ENCODE measurements at places on chromosomes 11 and 22.
A peak's percentile ranks its signal among the peaks of the same experiment; 100 is the strongest.

- DNase-seq, result no peak
Measured at GRCh38 chr11:116294630-116295029, 478.2 kb downstream of the BUD13 start.

- DNase-seq, result no peak
Measured at GRCh38 chr11:118935376-118935775, 9.7 kb upstream of the BCL9L start.

DNA sequence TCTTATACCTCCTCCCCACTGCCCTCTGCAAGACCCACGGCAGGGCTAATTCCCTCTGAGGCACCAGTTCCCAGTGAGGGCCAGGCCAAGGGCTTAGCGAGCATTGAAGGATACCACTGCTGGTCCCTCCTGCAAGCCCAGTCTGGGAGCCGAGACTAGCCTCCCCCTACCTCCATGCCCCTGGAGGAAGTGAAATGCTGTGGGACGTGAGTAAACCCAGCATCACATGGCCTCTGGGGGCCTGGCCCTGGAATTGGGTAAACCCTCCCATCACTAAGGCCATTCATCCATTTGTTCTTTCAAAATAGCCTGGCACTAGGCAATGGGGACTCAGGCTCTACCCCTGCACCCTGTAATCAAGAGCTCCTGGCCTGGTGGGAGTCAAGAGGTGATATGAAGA lies 24.7 kb downstream of the ARAP1 start:
- no peak for DNase-seq

DNA sequence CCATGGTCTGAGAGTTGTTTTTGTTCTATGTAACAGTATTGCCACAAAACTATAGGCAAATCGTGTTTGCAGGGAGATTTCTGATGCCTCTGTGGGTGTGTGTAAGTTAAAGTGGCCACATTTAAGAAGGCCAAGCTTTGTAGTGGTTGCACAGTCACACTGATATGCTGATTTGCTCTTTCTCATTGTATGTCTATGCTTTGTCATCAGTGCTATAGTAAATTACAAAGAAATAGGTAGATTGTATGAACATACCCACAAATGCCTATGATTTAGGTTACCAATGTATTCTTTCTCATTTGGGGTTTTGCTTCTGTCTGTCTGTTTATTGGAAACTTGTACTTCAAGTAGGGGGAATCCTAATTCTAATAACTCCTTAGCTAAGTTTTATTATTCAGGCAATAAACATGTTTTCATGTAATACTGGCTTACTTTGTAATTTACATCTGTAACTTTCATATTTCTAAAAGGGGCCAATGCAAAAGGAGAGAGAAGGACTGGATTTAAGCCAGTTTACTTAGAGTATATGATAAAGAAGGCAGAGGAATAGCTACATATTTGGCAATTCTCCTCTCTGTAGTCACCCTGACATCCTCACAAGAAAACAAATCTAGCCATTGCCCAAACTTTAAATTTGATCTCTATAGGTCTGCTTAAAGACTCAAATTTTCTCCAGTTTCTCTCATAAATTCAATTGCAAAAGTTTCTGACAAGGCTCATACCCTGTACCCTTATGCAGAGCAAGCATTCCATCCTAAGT lies 2.0 kb downstream of the FIBIN start:
- DNase-seq, result no peak

DNA sequence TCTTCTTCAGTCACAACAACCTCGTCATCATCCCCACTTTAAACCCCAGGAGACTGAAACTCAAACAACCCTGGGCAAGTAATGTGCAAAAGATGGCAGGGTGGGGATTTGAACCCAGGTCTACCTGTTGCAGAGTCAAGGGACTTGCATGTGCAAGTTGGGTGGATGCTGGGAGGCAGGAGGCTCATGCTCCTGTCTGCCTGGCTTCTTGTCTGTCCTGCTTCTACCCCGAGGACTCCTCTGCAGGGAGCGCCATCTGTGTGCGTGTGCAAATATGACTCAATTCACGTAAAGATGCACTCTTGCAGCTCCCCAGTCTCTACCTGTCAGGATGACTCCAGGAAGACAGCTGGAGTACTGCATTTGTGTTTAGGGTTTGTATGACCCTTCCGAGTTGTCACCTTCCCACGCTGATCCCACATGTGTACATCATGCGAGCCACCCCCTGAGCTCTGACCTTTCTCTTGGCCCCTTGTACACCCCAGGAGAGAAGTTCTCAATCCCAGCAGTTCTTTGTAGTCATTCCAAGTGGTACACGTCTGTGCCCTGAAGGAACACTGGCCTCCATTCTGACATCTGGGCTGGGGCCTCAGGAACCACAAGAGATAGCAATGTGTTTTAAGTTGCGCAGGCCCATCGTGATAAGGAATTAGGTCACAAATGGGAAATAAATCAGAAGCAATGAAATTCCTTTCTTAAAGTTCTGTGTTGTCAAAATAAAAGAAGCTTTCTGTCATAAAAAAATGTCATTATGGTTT lies 95.7 kb downstream of the CWC15 start:
- DNase-seq, result no peak

DNA sequence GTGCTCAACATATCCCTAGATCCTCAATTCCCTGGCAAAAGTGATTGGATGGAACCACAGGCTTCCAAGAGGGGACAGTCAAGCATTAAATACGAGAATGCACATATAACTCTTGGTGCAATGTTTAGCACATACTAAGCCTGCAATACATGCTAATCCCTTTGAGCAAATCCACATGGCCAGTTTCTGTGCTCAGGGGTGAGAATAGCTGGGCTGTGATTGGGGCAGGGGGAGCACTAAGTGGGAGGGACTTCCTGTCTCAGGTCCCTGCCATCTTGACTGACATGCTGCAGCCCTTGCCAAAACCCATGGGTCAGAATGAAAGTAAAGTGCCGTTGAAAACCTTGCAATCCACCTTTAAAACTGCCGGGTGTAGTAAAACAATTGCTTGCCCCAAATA lies 2.7 kb upstream of the ADAMTS15 start:
- DNase-seq, result no peak

- no peak for DNase-seq
Measured at GRCh38 chr11:38438091-38438490, 1840.1 kb upstream of the RAG2 start.

GRCh38 chr11:35970445-35970844 lies 26.6 kb downstream of the LDLRAD3 start:
- no peak for DNase-seq

GRCh38 chr11:95453616-95454171 lies 222.7 kb upstream of the SESN3 start:
- no peak for DNase-seq

GRCh38 chr22:37171662-37172061 lies 16.4 kb downstream of the C1QTNF6 start:
- no peak for DNase-seq

DNA sequence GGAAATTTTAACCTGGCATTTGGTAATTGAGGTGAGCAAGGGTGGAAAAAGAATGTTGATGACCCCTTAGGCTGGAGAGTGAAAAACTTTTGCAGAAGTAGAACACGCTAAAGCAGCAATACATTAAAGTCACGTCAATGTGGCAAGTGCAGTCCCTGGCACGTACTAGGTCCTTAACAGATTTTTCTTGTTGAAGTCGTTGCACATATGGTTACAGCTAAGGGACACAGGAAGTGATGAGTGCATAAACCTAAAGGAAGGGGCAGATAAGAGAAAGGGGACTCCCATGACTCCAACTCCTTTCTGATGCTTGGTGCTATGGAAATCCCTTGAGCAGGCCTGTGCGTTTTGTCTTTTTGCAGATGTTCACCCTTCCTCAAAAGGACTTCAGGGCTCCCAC lies 1.2 kb downstream of the ACCS start:
- no peak for DNase-seq

DNA sequence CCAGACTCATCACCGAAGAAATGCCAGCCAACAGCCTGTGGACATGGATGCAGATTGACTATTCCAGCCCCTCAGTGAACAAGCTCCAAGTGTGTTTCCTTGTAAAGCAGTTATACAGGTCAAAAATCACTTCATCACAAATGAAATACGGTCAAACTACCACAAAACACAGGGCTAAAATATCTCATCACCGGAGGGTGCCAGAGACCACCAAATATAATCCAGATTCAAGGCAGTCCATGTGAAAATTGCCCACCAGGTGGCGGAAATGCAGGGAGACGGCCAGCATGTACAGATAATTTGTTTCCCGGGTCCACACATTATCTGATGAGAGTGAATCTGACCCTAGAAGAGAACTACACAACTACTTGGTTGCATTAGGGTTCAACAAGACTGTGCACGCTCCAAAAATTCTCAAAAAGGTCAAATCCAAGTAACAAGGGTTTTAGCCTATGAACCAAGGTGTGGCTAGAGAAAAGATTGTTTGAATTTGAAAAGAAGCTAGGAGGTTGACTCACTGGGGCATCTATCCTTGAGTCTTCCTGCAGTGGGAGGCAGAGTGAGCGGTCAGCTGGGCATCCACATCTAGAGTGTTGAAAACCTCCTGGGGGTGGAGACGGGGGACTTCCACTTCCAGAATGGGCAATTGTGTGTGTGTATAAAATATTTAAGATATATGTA lies 71.7 kb downstream of the IGLL5 start:
- no peak for DNase-seq

DNA sequence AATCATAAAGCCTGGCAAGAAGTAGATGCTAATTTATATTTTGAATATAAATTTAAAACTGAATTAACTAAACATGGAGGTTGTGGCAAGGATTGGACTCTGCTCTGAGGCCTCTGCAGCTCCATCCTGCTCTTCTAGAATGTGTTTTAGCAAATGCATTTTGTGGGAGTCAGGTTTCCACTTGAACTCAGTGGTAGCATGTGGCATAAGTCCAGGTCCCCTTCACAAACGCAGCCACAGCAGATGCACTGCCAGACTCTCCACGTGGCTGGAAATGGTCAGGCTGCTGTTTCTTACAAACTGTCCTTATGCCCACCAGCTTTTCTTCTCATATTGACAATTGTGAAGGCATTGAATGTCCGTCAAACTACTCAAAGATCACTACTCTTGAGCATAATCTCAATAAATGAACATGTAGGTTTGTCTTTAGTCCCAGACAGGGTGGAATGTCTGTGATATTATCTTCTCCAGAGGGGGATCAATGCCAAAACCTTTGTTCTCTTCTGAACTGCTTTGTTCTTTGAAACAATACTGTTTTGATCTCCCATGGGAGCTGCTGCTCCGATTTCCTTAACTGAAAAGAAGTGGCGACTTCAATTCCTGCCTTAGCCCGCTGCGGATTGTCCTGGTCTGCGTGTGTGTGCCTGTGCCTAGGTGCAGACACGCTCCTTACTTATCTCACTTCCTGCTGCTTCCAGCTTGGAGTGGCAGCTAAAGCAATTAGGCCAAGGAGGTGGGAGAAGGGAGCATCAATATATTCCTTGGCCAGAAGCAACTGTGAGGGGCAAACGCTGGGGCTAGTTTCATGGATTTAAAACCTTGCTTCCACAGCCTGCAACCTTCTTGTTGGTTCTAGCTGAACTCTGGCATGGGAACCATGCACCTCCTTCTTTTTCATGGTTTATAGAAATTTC lies 24.2 kb downstream of the EIF4G2 start:
- DNase-seq, result no peak

DNA sequence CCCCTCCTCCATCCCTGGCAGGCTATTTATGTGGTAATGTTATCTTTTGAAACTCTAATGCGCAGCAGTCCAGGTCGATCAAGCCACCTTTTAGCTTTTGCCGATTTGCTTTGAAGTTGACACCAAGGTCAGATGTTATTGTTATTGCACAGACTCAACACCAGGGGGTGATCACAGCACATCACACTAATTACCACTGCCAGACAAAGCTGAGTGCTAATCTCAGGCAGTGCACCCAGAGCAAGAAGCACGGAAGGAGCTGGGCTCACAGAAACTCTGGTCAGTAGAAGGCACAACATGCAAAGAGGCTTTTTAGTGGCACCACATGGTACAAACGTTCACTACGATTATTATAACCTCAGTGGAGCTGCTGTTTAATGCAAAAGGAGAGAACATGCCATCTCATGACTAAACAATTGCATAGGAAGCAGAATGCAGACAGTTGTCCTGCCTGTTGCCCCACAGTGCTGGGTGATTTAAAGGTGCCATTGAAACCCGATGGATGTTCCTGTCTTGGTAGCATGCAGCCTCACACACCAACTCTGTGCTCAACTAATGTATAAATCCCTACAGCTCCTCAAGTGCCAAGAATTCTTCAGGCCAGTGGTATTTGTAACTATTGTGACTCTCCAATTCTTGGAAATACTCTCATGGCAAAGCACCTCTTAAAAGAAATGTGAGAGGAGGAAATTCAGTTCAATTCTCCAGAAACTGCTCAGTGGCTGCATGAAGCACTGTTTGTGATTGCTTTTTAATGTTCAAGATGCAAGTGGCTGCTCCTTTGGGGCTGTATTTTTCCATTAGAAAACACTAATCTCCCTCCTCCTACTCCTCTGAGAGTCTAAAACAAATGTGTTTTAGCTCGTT lies 353.9 kb upstream of the DDI1 start:
- peak; percentile 41 for DNase-seq

DNA sequence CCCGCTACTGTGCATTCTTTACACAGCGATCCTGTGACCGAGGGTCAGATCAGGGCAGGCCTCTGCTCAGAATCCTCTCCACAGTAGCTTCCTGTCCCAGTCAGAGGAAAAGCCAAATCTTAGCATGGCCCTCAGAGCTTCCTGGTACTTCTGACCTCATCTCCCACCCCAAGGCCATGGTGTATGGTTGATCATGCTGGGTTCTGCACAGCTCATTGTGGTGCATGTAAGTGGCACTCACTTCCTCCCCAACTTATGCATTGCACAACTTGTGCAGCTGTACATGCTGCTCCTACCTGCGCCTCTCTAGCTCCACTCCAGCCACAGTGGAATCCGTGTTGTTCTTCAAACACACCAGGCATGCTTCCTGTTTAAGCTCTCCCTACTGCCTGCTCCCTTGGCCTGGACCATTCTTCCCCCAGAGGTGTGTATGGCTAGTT lies 20.3 kb downstream of the BMAL1 start:
- no peak for DNase-seq

DNA sequence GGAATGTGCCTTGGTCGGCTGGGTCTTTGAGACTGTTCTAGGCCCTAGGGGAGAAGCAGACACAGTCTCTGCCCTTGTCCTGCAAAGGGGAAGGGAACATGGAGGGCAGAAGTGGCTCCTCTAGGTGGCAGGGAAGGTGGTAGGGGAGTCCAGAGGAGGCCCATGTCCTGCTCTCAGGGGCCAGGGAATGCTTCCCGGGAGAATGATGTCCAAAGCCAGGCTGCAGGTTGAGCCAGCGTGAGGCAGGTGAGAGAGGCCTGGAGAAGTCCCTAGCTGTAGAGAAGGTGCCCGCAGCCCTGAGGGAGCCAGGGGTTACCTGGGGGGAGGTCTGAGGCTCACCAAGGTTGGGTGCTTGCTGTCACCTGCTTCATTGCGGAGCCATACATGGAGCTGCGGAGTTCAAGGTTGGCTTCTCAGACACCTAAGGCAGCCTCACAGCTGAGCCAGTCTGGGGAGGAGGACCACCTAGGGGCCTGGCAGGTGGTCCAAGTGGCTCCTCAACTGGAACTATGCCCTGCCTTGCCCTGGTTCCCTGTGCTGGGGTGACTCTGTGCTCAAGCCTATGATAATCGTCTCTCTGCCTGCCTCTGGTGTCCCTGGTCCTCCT lies 46.1 kb downstream of the SMIM38 start:
- DNase-seq, result no peak

- no peak for DNase-seq
Measured at GRCh38 chr11:16784097-16784496, 45.6 kb downstream of the C11orf58 start.

All from Panc1 (cell line).